ENCODE measurements at places on chromosomes 16 and 17.

- no peak for DNase-seq
Measured at GRCh38 chr17:75756451-75757085, 8.4 kb downstream of the GALK1 start.

- no peak for DNase-seq
Measured at GRCh38 chr17:2241823-2242222, 61.8 kb downstream of the SMG6 start.

- peak; percentile 1 for DNase-seq
Measured at GRCh38 chr16:74862743-74863244, 88.2 kb upstream of the FA2H start.

GRCh38 chr17:75271955-75272847 lies 1.2 kb upstream of the MIF4GD start:
- DNase-seq, result no peak

DNA sequence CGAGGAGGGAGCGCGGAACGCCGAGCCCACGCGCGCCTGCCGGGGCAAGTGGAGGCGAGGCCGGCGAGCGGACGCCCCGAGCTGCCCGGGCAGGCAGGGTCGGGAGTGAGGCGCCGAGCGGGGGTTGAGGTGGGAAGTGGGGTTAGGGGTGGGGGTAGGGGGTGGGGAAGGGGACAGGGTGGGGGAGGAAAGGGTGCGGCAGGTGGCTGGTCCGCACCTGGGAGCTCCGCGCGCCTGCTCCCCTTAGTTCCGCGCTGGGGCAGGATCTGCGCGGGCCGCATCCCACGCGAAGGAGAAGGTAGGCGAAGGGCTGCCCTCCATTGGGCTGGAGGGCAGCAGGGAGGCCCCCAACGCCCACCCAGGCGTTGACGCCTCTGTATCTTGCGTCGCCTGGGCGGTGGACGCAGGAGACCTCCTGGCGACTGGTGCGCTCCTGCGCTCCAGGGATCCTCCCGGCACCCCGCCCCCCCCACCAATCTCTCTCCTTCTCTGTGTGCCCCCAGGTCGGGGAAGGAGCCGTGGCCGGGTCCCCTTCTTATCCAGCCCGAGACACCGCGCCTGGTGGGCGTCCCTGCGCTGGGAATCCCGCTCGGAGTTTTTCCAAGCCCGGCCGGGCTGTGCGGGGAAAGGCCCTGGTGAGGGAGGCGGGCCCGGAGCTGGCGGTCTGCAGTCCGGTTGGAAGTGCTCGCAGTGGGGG lies 51.3 kb upstream of the AMZ2 start:
- DNase-seq, result no peak

DNA sequence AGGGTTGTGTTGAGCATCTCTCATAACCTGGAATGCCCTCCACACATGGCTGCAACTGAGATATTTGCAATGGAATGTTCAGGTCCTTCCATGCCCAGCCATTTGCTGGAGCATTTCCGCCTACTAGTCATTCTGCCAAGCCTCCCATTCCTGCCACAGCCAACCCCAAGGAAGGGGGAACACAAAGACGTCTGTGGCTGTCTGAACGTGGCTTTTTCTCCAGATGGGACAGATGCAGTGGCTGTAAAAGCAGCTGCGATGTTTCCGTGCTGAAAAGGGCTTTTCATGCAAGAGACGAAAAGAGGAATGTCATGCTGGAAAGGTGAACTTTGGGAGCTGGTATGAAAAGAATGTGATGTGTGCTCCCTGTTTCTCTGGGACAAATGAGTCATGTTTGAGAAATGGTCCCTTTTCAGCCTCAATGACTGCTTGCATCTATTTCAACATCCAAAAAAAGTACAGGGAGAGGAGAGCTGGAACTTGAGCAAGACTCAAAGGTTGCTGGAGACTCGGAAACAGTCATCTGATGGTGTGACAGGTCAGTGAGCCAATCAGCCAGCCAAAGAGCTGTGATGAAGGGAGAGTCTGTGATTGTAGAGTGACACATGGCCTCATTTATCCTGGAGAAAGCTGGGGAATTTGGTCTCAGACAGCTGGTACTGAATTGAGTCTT lies 208.9 kb downstream of the SHISA9 start:
- no peak for DNase-seq

- DNase-seq, result no peak
Measured at GRCh38 chr16:19757026-19757425, 39.0 kb downstream of the IQCK start.

- DNase-seq, result no peak
Measured at GRCh38 chr17:19733953-19734526, 14.1 kb downstream of the ALDH3A1 start.

DNA sequence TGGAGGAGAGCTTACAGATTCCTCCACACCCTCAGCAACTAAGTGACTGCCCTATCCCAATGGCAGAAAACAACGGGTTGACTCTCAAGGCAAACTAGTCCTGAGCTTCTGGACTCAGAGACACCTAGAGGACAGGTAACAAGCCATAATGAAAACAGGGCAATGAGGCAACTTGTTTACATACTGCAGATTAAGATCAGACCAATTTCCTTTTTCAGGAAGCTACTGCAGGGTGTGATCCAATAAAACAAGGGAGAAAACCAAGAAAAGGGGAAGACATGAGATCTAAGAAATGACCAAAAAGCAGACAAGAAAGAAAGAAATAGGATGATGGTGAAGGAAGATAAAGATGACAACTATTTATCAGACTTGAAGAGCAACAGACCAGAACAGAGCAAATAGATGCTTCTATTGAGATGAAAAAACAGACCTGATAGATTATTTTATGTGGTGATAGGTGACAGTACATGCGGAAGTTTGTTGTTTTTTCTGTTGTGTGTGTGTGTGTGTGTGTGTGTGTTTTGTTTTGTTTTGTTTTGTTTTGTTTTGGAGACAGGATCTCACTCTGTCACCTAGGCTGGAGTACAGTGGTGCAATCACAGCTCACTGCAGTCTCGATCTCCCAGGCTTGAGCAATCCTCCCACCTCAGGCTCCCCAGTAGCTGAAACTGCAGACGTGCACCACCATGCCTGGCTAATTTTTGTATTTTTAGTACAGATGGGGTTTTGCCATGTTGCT lies 120.7 kb downstream of the GAS7 start:
- DNase-seq, result no peak

DNA sequence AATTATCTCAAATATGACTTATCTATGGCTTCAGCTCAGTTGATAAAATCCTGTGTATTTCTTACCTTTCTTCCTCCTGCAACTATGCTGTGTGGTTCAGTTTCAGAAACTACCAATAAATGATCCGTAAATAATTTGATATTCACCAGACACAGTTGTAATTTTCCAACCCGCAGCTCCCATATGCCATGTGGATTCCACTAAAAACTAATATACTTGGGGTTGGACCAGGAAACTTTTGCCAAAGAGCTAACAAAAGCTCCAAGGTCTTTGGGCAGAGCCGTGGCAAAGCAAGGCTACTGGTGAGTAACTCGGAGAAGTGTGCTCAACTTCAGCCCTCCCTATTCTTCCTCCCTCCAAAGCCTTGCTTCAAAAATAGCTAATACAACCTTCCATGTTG lies 2.3 kb upstream of the CHST6 start:
- no peak for DNase-seq

GRCh38 chr17:68981288-68981687 lies 26.1 kb upstream of the ABCA8 start:
- no peak for DNase-seq

DNA sequence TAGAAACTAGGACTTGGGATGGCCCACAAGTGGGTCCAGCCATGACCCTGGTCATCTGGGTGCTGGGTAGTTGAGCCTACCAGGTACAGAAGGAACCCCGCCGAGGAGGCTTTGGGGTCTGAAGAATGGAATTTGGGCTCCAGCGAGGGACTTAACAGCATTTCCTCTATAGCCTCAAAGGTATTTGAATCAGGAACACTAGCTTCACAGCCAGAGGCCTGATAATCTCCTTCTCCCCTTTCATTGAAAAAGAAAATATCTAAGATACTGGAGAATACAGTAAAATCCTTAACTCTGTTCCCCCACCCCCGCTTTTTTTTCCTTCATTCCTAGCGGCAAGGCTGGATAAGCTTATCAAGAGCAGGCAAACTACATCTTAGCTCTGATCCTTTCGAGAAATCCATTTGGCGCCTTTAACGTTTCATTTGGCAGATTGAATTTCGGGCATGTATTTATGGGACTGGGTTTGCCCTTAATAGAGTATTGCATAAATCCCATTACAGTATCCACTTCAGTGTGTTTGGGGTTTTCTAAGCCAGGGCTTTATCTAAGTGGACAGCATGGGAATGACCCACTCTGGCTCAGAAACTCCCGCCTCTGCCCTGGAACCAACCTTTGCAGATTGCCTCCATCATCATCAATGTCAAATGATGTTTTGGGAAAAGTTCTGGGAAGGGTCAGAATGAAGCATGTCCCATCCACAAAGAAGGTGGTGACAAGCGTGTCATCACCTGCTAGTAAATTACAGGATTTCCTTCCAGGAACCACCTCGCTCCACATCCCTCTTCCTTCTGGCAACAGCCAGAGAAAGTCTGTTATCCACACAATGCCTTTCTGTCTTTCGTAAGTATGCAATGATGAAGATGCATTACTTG lies 36.9 kb downstream of the XYLT1 start:
- DNase-seq, result no peak

DNA sequence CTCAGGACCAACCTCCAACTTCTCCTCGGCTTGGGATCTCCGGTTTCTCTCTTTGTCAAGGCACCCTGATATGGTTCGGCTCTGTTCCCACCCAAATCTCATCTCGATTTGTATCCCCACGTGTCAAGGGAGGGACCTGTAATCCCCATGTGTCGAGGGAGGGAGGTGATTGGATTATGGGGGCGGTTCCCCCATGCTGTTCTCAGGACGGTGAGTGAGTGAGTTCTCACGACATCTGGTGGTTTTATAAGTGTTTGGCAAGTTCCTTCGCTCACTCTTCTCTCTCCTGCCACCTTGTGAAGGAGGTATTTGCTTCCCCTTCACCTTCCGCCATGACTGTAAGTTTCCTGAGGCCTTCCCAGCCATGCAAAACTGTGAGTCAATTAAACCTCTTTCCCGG lies 117.9 kb downstream of the SEC14L1 start:
- DNase-seq, result no peak

DNA sequence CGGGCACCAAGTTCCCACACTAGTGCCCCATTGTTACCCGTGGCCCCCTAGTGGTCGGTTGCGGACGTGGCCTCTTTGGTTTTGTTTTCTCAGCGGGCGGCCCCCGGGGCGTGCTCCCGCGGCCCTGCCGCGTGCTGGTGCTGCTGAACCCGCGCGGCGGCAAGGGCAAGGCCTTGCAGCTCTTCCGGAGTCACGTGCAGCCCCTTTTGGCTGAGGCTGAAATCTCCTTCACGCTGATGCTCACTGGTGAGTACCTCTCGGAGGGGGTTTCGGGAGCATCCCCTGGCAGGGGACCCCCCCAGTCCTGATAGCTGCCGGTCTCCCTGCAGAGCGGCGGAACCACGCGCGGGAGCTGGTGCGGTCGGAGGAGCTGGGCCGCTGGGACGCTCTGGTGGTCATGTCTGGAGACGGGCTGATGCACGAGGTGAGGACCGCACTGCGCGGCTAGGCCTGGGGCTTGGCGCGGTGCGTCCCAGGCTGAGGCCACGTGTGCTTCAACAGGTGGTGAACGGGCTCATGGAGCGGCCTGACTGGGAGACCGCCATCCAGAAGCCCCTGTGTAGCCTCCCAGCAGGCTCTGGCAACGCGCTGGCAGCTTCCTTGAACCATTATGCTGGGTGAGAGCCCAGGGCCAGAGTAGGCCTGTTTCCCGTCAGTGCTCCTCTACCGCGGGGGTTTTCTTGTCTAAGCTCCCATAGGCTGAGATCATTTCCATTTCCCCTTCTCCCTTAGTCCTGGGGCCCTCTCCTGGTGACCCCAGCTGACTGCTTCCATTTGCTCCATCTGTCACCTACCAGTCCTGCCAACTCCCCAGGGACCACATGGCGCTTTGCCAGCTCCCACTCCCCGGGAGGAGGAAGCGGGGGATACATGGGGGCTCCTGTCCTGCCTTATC lies 1.7 kb downstream of the SPHK1 start:
- peak; percentile 41 for DNase-seq

DNA sequence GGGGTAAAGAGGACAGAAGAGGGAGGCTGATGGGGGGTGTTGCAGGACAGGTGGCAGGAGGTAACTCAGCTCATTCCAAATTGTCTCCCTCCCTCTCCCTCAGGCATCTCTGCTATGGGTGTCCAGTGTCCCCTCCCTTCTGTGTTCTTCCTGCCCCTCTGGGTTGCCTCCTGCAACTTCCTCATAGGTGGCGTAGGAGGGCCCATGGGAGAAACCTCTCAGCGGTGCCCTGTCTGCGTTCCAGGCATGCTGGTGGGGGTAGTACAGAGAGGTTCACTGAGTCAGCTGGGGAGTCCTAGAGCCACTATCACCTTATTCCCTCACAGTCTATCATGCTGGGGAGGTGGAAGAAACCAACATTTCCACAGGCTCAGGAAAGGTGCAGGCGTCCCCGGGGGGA lies 14.7 kb upstream of the ODF4 start:
- no peak for DNase-seq

GRCh38 chr17:72116661-72117521 lies 3.9 kb upstream of the SOX9 start:
- no peak for DNase-seq

DNA sequence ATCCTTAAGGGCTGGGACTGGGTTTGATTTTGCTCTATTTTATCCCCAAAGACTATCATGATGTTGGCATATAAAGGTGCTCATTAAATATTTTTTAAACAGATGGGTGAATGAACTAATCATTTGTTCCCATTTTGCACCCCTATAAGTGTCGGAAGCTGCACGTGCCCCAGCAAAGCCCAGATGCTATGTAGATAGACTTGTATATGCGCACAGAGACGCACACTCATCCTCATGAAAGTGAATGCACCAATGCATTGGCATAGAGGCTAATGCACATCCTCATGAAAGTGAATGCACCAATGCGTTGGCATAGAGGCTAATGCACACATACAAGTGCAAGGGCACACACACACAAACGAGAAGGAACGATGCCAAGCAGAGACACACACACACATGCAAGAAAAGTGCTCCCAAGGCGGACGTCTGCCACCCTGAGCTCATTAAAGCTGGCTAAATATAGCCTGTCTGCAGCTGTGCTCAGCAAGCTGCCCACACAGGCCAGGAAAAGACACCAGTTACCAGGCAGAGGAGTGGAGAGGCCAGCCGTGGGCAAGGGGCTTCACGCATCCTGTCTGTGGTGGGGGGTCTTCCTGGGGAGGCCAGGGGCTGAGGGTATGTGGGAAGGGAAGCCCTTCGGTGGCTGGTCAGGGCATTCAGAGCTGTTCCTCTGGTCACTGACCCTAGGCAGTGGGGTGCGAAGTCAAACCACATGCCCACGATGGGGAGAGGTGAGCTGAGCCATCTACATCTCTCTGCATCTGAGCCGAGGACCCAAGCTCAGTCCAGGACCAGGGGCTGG lies 52.6 kb downstream of the PIMREG start:
- no peak for DNase-seq

DNA sequence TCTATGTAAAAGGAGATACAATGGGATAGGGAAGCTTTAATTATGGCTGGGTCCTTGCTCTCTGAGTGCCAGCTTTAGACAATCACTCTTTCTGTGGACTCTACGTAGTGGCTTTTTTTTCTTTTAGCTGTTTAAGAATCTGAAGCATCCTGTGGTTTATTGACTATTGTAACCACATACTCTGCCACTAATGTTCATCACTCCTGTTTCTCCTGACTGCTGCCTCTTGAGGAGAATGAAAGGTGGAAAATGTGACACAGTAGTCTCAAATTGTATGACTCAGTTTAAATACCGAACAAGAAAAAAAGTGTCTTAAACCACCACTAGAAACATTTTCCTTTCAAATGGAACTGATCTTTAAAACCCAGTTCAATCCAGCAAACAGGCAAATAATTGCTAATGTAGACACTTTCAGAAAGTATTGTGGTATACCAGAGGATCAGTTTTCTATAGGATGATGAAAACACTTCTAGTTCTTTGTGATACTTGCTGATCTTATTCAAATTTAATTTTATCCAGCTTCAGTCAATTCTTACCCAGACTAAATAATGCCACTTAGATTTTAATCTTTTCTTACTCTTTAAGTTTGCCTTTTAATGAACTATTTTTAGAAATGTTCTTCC lies 302.7 kb upstream of the PMFBP1 start:
- DNase-seq, result no peak

Measured in NCI-H1105 (cell line).